Smooth muscle cell of the pulmonary artery (primary cell): ENCODE measurements at places on chromosomes 7 and 10. TPM values are rescaled to one million over a fixed set of nuclear protein-coding genes. Genes with fewer than 3 reads are reported as not detected.

IFIT1B gene
- total RNA-seq = 0.03 TPM in 1 of 2 replicates, not detected in the other

CCNJ gene
- 4.5 and 7.9 TPM in 2 replicates for total RNA-seq

ANTXRL gene
- not detected in 2 replicates for total RNA-seq

MMRN2 gene
- total RNA-seq = 6.2 and 6.3 TPM in 2 replicates

BTBD16 gene
- total RNA-seq = 0.13 TPM in 1 of 2 replicates, not detected in the other

RTKN2 gene
- 2.9 and 3.3 TPM in 2 replicates for total RNA-seq

ADAMTS14 gene
- 2.5 TPM in 2 replicates for total RNA-seq

VSTM2A gene
- not detected in 2 replicates for total RNA-seq

TAF5 gene
- 3.2 and 4.5 TPM in 2 replicates for total RNA-seq

MSMB gene
- not detected in 2 replicates for total RNA-seq

ADAM22 gene
- 0.43 and 0.52 TPM in 2 replicates for total RNA-seq

ACTA2 gene
- total RNA-seq = 1,211 and 1,255 TPM in 2 replicates

MYL10 gene
- total RNA-seq = not detected in 2 replicates

AZGP1 gene
- not detected in 2 replicates for total RNA-seq

GRM8 gene
- total RNA-seq = 0.13 TPM in 1 of 2 replicates, not detected in the other

GIMAP8 gene
- 0.07 TPM in 2 replicates for total RNA-seq

VPS37D gene
- total RNA-seq = 4.1 and 5.7 TPM in 2 replicates

ZCWPW1 gene
- total RNA-seq = 1.0 and 1.4 TPM in 2 replicates

SCRN1 gene
- total RNA-seq = 92.3 and 146 TPM in 2 replicates

ZNF25 gene
- total RNA-seq = 19.2 and 19.5 TPM in 2 replicates

FERD3L gene
- not detected in 2 replicates for total RNA-seq

PDZD7 gene
- 2.8 and 5.5 TPM in 2 replicates for total RNA-seq

CREB5 gene
- 1.7 and 7.6 TPM in 2 replicates for total RNA-seq

MMP21 gene
- total RNA-seq = 0.13 TPM in 1 of 2 replicates, not detected in the other

ODAD2 gene
- 0.26 and 1.3 TPM in 2 replicates for total RNA-seq

CHAT gene
- total RNA-seq = not detected in 2 replicates

ADCYAP1R1 gene
- not detected in 2 replicates for total RNA-seq

SPDYE5 gene
- total RNA-seq = not detected in 2 replicates

OLAH gene
- total RNA-seq = 0.26 TPM in 1 of 2 replicates, not detected in the other

WASHC2A gene
- 44.1 and 46.2 TPM in 2 replicates for total RNA-seq

LIPF gene
- total RNA-seq = not detected in 2 replicates

C7orf57 gene
- total RNA-seq = not detected in 2 replicates

THAP5 gene
- 16.9 and 22.1 TPM in 2 replicates for total RNA-seq

NEUROD6 gene
- total RNA-seq = not detected in 2 replicates

EGR2 gene
- 0.36 and 1.7 TPM in 2 replicates for total RNA-seq

NPY4R2 gene
- total RNA-seq = not detected in 2 replicates

SEPHS1 gene
- total RNA-seq = 24.5 and 26.0 TPM in 2 replicates

FKBP6 gene
- not detected in 2 replicates for total RNA-seq

NANOS1 gene
- 0.99 and 1.5 TPM in 2 replicates for total RNA-seq

FAM180A gene
- 51.3 and 119 TPM in 2 replicates for total RNA-seq

CACNB2 gene
- 0.20 and 0.36 TPM in 2 replicates for total RNA-seq

HELLS gene
- 12.2 and 14.0 TPM in 2 replicates for total RNA-seq

EN2 gene
- total RNA-seq = not detected in 2 replicates

GNAI1 gene
- total RNA-seq = 25.0 and 52.2 TPM in 2 replicates
